ENCODE measurements at places on chromosomes 16 and 17. TPM values are rescaled to one million over a fixed set of nuclear protein-coding genes. Genes with fewer than 3 reads are reported as not detected.

GRCh38 chr16:55248494-55248893 is 75.5 kb upstream of the IRX6 start:
- H3K27me3 ChIP-seq, result no peaks in the 10 kb centered on the region
- no peak overlapping the region for H3K27ac ChIP-seq
- DNase-seq, result no peak
- H3K4me3 ChIP-seq, result no peak overlapping the region

PIPOX gene
- 1.4 TPM for total RNA-seq

ABCC6 gene
- 22.7 TPM for total RNA-seq

GRCh38 chr17:78697554-78698343 is 84.3 kb downstream of the CYTH1 start:
- no peaks in the 10 kb centered on the region for H3K4me1 ChIP-seq
- no peak overlapping the region for H3K4me3 ChIP-seq
- no peak for DNase-seq
- no peaks in the 10 kb centered on the region for H3K27me3 ChIP-seq
- H3K36me3 ChIP-seq, result peaks cover 47% of the 10 kb centered on the region
- H3K27ac ChIP-seq, result no peak overlapping the region

SETD1A gene
- 7.4 TPM for total RNA-seq

- H3K4me1 ChIP-seq, result peaks cover 7% of the 10 kb centered on the region
- H3K36me3 ChIP-seq, result no peaks in the 10 kb centered on the region
- no peak for DNase-seq
- no peak overlapping the region for H3K27ac ChIP-seq
- peaks cover 36% of the 10 kb centered on the region for H3K27me3 ChIP-seq
- H3K4me3 ChIP-seq, result no peak overlapping the region
These were observed 55.7 kb upstream of the TAC4 start for GRCh38 chr17:49903523-49903922.

- peaks cover 20% of the 10 kb centered on the region for H3K4me1 ChIP-seq
- no peaks in the 10 kb centered on the region for H3K27me3 ChIP-seq
- peak overlapping the region; percentile 78 for H3K27ac ChIP-seq
- no peaks in the 10 kb centered on the region for H3K36me3 ChIP-seq
- peak overlapping the region; percentile 10 for H3K4me3 ChIP-seq
- DNase-seq, result no peak
These were observed 1.5 kb downstream of the N4BP1 start for GRCh38 chr16:48608452-48608851.

GRCh38 chr17:54891176-54891821 is 9.4 kb upstream of the TOM1L1 start:
- no peak overlapping the region for H3K4me3 ChIP-seq
- no peaks in the 10 kb centered on the region for H3K36me3 ChIP-seq
- peak; percentile 62 for DNase-seq

DNA sequence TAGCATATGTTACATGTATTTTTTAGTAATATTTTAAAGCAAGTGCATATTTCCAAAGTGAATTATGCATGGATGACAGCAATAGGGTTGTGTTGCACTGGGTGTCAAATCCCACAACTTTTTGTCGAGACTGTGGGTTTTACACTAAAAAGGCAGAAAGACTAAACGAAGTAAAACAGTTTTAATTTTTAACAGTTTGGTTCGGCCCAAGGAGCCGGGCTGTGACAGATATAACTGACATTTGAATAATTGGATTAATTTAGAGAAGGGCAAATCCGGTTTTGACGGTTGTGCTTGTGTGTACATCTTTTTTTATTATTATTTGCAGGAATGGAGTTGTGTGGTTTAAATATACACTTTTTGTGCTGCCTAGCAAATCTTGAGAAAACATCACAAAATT is 263.6 kb downstream of the FTO start:
- no peak overlapping the region for H3K4me3 ChIP-seq
- no peaks in the 10 kb centered on the region for H3K36me3 ChIP-seq
- H3K27me3 ChIP-seq, result no peaks in the 10 kb centered on the region
- H3K27ac ChIP-seq, result no peak overlapping the region

DNA sequence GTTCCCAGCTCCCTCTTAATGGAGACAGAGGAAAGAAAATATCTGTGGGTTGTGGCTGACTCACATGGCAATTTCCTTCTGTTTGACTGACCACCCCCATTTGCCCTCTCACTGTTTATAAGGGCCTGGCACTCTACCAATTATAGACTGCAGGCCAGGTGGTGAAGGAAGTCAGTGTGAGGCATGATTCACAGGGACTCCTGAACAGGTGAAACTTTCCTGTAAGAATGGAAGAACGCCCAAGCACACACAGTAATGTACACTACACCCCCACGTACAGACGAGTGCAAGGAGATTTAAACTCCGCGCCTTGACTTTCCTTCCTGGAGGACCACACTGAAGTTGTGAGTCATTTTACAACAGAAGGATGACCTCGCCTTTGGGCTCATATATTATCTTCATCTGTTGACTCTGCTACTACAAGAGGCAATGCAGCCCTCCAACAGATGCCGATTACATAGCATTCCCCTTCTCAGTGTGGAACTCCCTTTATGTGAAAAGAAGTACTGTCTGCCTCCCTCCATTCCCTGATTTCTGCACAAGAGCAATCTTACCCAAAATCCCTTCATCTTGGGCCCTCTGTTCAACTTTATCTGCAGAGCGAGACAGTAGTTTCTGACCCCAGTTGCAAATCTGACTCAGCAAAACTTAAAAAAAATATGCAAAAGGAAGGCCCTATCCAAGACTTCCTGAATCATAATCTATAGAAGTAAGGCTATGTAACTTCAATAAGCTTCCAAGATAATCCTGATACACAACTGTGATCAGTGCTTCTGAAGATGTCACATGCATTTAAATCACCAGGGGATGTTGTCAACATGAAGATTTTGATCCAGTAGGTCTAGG is 163.6 kb downstream of the SHISA6 start:
- no peak overlapping the region for H3K27ac ChIP-seq
- DNase-seq, result peak; percentile 13
- no peaks in the 10 kb centered on the region for H3K4me1 ChIP-seq
- H3K36me3 ChIP-seq, result no peaks in the 10 kb centered on the region
- H3K27me3 ChIP-seq, result no peaks in the 10 kb centered on the region

DNA sequence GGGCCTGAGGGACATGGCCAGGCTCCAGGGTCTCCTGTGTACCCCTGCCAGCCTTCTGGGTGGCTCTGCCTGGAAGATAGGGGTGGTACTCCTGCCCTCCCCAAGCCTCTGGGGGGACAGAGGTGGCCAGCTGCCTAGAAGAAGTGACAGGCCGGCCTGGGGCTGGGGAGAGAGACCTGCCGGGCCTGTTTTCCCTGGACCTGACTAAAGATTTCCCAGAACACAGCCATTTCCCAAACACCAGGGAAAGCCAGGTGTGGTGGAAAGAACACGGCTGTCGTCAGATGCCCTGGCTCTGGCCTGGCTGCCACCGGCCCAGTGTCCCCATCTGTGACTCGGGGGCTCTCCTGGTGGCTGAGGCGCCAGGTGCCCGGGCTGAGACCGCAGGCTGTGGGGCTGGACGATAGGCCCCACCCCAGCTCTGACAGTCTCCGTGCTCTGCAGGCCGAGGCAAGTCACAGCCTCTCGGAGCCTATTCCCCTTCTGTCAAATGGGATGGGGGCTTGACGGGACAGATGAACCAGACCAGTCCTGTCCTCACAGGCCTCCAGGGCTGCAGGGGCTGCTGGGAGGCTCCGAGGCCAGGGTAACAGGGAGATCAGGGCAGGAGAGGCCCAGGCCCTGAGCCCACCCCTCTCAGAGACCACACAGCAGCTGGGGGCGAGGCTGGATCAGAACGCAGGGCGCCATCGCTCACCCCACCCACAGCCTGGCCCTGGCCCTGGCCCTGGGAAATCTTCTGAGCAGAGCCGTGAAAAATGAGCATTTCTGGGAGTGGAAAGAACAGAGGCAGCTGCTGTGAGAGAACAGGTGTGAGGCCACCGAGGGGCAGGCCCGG is 33.1 kb downstream of the CTU2 start:
- H3K27ac ChIP-seq, result no peak overlapping the region
- no peaks in the 10 kb centered on the region for H3K27me3 ChIP-seq
- no peak for DNase-seq
- H3K4me3 ChIP-seq, result no peak overlapping the region

GINS3 gene
- 3.8 TPM for total RNA-seq

EIF3C gene
- 334 TPM for total RNA-seq

DNA sequence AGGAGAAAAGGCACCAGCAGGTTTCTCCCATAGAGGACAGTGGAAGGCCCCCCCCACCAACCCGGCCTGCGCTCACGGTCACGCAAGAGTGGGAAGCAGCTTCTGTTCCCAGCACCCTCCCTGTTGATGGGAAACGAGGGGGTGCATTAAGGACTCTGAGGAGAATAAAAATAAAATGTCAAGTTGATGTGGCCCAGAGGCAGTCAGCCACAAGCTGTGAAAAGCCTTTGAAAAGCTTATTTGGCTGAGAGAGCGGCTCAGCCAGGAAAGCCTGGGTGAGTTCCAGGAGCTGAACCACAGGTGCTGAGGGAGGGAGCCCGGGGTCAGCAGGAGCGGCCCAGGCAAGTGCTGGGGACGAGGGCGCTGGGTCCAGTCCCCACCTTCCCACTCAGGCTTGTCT is 26.9 kb upstream of the SPATA32 start:
- peak overlapping the region; percentile 42 for H3K27ac ChIP-seq
- H3K27me3 ChIP-seq, result no peaks in the 10 kb centered on the region
- no peak for DNase-seq
- peaks cover 27% of the 10 kb centered on the region for H3K4me1 ChIP-seq
- peaks cover 26% of the 10 kb centered on the region for H3K36me3 ChIP-seq

ZNF821 gene
- total RNA-seq, result 9.8 TPM

DNA sequence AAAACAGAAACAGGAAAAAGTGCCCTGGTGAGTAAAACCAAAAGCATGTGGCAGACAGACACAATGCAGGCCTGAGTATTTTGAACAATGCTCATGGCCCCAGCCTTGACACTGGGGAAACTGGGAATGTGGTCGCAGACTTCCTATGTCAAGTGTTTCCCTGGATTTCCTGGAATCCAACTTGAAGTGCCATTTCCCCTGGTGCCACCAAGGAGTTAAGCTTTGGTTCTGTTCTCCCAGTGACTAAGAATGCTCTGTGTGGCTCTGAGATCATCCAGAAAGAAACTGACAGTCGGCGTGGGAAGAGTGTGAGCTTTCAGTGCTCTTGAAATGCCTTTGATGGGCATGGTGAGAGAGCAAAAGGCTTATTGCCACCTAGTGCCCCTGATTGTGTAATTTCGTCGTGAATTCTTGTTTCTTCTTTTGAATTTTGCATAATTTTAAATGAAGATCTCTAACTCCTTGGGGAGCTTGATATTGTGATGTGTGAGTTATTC is 96.0 kb downstream of the YPEL2 start:
- no peak for DNase-seq
- H3K27ac ChIP-seq, result peak overlapping the region; percentile 85
- H3K27me3 ChIP-seq, result no peaks in the 10 kb centered on the region
- no peaks in the 10 kb centered on the region for H3K36me3 ChIP-seq
- H3K4me3 ChIP-seq, result no peak overlapping the region

GRCh38 chr17:9811086-9811485 is 10.8 kb downstream of the GSG1L2 start:
- DNase-seq, result no peak
- H3K27me3 ChIP-seq, result no peaks in the 10 kb centered on the region
- H3K36me3 ChIP-seq, result no peaks in the 10 kb centered on the region
- H3K4me3 ChIP-seq, result no peak overlapping the region
- H3K4me1 ChIP-seq, result peaks cover 6% of the 10 kb centered on the region

IKZF3 gene
- 3.9 TPM for total RNA-seq

HOXB6 gene
- total RNA-seq, result 7.5 TPM

- H3K27ac ChIP-seq, result no peak overlapping the region
- no peaks in the 10 kb centered on the region for H3K4me1 ChIP-seq
- DNase-seq, result no peak
These were observed 38.2 kb downstream of the IL4R start for GRCh38 chr16:27351989-27352388.

TLCD2 gene
- total RNA-seq, result 16.1 TPM

MGAT5B gene
- 0.28 TPM for total RNA-seq

GRCh38 chr17:65742403-65743307 is 181.2 kb upstream of the AXIN2 start:
- H3K36me3 ChIP-seq, result peaks cover 1% of the 10 kb centered on the region
- H3K27me3 ChIP-seq, result no peaks in the 10 kb centered on the region
- DNase-seq, result no peak

DNA sequence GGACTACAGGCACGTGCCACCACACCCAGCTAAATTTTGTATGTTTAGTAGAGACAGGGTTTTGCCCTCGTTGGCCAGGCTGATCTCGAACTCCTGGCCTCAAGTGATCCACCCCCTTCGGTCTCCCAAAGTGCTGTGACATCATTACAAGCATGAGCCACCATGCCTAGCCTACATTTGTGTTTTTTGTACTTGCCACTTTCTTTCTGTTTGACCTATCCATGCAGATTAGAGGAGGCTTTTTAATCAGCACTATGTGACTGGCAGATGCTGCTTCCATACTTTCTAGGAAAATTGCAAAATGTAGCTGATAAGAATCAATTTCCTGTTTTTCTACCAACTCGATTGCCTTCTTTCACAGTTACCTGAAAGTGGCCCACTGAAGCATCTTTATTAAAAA is 57.3 kb downstream of the B9D1 start:
- H3K36me3 ChIP-seq, result peaks cover 10% of the 10 kb centered on the region
- no peaks in the 10 kb centered on the region for H3K27me3 ChIP-seq
- H3K4me3 ChIP-seq, result no peak overlapping the region
- peaks cover 43% of the 10 kb centered on the region for H3K4me1 ChIP-seq
- no peak for DNase-seq

SLC52A1 gene
- 0.54 TPM for total RNA-seq

GRCh38 chr16:8740775-8741355 is 56.6 kb downstream of the TMEM186 start:
- H3K4me1 ChIP-seq, result no peaks in the 10 kb centered on the region
- no peak overlapping the region for H3K4me3 ChIP-seq
- no peaks in the 10 kb centered on the region for H3K36me3 ChIP-seq
- DNase-seq, result no peak

DNA sequence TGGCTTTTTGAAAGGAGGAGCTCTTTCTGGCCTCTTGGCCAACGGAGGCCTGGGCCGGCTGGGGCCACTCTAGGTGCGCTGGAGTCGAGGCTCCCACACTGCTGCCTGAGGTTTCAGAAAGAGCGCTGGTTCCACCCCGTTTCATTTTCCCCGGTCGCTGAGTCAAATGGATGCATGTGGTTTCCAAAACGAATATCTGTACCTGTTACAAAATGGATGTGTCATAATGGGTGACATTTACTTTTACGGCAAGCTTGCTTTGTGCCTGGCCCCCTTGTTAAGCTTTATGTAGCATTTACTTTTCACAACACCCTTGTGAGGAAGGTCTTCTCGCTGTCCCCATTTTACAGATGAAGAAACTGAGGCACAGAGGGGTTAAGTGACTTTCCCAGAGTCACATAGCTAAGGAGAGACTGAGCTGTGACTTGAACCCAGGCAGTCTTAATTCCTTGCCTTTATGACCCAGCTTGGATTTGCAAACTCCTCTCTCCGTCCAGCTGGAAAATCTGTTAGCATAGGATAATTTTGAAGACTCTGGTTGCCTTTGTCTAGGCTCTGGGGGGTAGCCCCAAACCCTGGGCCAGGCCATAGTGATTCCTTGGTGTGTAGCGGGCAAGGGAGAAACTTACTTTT is 10.6 kb downstream of the KSR1 start:
- DNase-seq, result no peak
- no peak overlapping the region for H3K4me3 ChIP-seq
- H3K36me3 ChIP-seq, result no peaks in the 10 kb centered on the region
- H3K27ac ChIP-seq, result peak overlapping the region; percentile 1
- H3K27me3 ChIP-seq, result no peaks in the 10 kb centered on the region

All from lung (tissue), 17 donors.